ENCODE measurements at places on chromosomes 5 and 9.

DNA sequence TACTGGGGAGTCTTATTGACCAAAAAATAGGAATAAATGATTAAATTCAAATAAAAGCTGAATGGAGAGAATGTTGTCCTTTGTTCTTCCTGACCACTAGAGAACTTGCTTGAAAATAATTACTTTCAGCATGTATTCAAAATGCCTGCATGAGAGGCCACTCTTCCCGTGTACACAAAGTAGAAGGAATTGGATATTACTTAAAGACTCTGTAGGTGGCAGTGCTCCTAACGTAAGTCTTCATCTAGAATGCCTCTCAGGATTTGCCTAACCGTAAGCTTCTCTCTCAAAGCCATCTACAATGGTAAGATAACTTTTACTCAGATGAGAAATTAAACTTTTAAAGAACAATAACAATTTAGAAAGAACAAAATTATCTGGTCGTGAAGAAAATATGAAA is 620.0 kb upstream of the CCNG1 start:
- DNase-seq = no peak

- DNase-seq = peak; percentile 42
These were observed 16.9 kb downstream of the IL5 start for GRCh38 chr5:132526290-132526973.

DNA sequence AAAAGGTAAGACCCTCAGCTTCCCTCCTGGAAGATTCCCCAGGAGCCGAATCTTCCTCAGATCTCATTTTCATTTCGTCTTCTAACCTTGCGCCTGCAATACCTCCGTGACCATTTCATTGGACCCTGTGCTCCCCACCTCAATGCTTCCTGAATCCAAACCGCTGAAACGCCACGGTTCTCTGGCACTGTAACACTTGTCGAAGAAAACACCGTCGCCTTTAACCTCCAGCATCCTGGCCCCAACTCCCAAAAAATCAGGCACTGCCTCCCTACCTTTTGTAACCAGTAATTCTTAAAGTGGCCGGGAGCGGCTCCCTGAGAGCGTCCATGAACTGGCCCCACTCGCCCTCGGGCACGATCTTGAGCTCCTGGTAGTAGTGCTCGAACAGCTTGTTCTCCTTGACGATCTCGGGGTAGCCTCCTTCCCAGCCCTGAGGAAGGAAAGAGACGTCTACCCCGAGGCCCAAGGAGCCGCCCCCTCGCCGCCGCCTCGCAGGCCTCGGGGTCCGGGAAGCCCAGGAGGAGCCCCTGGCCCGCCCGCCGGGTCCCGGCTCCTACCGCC is 438 bp downstream of the NSUN2 start:
- DNase-seq = no peak

DNA sequence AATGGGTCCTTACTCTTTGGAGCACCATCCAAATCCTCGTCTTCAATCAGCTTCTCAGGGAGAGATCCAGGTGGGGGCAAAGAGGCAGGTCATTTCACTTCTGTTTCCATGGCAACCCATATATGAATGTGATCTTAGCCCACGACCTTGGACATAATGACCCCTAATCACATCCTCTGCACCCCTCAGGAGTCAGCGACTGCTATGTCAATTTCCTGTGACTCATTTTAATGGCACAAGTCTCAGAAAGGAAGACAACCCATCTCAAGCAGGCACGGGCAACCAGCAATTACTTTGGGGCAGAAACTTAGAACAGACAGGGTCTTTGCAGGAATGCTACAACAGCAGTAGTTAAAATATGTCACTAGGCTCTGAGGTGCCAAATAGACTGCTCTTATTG is 591.2 kb downstream of the TLR4 start:
- DNase-seq = no peak

DNA sequence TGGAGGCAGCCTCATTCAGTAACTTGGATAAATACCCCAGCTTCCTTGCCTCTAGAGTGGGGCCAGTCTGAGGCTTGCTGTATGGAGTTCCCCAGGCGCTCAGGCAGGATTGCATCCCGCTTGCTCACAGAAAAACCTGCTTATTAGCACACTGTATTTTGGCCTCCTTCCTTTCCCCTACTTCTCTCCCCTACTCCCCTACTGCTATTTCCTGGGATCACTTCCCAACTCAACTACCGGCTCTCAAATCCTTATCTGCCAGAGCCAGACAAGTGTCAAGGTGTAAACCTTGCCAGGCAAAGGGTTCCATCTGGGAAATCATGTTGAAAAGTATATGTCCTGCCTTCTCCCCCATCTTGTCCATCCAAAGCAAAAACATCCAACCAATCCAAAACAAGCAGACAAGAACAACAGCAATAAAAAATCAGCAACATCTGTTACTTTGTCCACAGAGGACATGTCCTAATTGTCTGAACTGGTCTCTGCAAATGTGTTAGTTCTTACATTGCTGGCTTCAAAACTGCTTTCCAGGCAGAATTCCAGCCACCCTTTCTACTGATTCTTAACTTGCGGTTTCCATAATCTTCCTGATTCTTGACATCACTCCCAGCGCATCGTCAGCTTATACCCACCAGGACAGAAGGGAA is 164.1 kb upstream of the SEMA6A start:
- no peak for DNase-seq

DNA sequence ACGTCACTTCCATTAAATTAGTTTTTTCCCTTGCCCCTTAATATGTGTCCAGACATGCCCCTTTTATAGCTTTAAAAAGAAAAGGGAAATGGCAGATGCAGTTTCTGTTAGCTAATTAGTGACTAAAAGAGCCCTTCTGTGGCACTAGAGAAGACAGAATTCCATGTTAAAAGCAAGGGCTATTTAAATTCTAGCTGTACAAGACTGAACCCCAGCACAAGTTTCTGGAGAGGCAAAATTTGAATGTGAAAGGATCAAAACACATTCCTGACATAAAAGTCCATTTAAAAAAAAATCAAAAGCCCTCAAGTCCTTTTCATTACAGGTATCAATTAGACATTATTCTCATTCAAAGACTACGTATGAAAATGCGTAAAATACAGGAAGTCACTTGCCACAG is 78.7 kb downstream of the HAPLN1 start:
- DNase-seq = no peak

DNA sequence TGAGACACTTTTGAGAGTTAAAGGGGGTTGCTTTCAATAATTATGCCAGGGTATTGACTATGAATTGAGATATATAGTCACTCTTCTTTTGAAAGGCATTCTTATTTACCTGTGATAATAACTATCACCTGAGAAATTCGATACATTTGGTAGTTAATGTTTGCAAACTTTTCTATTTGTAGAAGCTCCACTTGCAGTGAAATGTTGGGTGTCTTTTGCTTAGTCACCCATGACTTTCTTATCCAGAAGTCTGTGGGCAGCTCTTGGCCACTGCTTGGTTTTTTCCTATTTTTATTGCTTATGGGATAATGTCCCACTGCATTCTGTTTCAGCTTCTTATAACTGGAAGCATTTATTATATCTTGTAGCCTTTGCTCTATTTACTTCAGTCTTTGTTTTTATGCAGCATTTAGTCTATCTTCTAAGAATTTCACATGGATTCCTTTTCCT is 3.9 kb downstream of the MACIR start:
- DNase-seq = no peak

DNA sequence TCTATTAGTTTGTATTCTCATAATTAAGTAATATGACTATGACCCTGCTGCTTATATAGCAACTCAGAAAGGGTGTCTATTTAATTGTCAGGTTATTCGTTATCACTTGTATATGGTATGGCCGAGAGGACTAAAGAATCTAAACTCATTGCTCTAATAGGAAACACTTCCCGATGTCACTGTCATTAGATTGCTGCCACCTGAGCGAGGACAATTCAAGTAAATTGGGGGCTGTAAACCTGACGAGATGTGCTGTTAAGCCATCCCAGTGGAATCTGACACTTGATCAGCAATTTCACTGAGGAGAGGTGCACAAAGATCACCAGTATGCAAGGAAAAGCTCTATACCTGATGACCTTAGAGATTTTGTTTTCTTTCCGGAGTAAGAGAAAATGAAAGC is 1319.3 kb downstream of the MAT2B start:
- no peak for DNase-seq

DNA sequence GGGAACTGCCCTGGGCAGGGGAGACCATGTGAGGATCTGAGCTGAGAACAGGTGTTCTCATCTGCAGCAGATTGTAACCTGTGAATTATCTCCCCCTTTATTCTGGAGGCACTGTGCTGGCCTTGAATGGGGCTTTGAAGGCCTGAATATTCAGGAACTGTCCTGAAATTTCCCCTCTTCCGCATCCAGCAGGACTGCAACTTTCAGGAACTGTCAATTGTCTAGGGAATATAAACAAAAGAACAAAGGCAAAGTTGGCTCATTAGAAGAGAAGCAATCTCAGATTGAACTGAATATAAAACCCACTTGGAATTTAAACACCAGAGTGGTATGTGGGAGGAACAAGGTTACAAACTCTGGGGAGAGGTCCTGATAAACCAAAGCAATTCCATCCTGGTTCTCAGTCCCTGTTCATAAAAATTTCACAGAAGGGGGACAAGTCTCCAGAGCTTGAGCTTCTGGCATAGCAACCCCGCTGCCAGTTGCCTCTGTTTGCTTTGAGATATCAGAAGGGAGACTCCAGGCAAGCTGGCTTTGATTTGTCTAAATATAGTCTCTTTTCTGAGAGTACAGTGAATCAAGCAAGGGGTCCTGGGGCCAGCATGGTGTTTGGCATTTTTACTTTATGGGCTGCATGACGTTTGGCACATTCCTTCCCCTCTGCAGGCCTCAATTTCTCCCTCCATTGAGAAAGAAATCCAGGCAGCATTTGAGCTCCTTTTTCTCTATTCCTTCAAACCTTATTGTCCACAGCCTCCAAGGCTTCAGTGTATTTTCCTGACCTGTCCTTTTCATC is 47.5 kb downstream of the ADRB2 start:
- DNase-seq = no peak

DNA sequence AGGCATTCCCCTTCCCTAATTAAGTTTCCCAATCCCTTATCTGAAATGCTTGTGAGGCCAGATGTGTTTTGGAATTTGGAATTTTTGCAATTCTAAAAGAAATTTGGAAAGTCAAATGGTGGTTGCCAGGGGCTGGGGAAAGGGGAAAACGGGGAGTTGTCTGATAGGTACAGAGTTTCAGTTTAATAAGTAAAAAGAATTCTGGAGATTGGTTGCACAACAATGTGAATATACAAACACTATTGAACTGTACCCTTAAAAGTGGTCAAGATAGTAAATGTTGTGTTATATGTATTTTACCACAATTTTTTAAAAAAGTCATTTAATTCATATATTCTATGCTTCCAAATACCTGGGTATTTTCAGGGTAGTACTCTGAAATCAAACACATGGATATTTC is 154.5 kb downstream of the ADAMTS12 start:
- no peak for DNase-seq

- no peak for DNase-seq
These were observed 33.6 kb downstream of the PRRT1B start for GRCh38 chr9:131578731-131579504.

DNA sequence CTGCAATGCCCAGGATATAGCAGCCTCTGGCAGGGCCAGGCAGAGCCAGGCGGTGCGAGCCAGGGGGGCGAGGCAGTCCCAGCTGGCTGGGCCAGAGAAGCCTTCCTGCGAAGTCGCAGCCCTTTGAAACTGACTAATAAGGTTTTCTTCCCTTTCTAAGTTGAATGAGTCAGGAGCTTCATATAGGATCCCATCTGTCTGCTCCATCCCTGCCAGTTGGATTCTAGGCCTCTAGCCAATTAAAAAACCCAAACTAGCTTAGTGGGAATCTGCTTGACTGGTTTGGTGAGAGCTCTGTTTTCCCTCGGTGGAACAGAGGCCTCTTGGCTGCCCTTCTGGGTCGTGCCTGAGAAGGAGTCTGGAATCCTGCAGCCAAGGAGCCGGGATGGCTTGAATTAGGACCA is 70.1 kb upstream of the RAPGEF1 start:
- no peak for DNase-seq

DNA sequence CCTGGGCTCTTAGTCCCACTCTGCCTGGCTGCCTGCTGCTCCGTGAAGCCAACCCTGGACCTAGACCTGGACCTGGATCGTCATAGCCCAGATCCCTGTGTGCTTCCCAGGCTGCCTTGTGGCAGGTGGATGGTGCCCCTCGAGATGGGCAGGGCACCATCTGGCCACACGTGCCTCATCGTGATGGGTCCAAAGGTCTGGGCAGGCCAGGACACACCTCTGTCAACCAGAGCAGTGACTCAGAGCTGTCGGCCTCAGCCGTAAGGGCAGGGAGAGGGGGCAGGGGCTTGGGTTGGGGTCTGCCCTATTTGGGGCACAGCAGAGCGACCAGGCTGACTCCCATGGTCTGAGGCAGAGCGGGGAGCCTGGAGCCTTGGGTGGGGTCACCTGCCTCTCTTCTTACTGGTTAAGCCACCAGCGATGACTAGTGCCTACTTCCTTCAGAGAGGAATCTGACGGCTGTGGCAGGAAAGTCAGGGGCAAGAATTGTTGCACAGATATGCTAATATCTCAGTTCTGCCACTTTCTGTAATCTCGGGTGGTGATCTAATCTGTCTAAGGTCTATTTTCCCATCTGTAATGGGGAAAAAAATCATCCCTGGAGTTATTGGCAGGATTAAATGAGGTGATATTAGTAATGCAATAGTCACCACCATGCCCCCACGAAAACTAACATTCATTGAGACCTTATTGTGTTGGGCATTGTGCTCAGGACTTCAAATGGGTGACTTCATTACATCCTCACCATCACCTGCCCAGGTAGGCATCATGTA is 3.2 kb upstream of the CDHR2 start:
- no peak for DNase-seq

DNA sequence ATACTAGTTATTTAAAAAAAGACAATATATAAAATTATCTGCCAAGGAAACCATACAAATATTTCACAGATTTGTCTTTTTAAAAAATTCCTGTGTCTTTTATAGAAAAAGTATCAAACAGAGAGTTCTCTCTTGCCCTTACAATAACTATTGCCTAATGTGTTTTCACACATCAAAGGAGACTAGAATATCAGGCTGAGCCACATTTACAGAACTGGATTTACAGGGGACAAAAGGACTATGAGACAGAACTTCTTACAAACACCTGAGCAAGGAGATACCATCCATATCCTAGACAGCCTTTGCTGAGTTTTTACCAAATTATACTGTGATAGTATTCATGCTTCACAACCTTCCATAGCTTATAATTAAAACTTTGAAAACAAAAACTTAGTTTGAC is 34.2 kb downstream of the TMEM245 start:
- DNase-seq = no peak

DNA sequence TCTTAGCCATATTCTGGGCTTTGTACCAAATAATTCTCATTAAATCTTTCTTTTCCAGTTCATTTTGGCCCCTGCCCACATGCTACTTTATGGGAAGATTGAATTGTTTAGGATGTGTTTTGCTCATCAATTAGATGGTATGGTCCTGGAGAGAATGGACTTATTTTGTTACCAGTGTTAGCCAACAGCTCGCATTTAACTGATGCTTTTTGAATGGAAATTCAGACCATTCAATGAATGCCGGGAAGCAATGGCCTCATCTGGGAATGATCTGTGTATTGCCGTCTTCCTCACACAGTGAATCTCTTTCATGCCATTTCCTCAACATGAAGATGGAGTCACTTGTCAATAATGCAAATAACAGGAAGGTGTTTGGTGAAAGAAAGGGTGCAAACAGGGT is 370.6 kb upstream of the PIK3R1 start:
- DNase-seq = no peak
